Stimulated activated CD4-positive, alpha-beta T cell treated with anti-CD3 and anti-CD28 coated beads, Interleukin-12 subunit alpha, Interleukin-12 subunit beta, amount 100 ng/mL, for 48 hours (primary cell): ENCODE measurements at places on chromosomes 3 and 15.

GRCh38 chr3:66419036-66419435 lies 81.8 kb downstream of the LRIG1 start:
- no peak for DNase-seq

DNA sequence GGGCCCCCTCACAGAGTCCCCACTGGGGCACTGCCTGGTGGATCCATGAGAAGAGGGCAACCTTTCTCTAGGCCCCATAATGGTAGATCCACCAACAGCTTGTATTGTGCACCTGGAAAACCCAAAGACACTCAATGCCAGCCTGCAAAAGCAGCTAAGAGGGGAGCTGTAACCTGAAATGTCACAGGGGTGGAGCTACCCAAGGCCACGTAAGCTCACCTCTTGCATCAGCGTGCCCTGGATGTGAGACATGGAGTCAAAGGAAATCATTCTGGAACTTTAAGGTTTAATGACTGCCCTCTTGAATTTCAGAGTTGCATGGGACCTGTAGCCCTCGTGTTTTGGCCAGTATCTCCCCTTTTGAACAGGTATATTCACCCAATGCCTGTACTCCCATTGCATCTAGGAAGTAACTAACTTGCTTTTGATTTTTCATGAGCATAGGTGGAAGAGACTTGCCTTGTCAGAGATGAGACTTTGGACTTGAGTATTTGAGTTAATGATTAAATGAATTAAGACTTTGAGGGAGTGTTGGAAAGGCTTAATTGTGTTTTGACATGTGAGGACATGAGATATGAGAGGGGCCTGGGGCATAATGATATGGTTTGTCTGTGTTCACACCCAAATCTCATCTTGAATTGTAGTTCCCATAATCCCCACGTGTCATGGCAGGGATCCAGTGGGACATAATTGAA lies 900.9 kb upstream of the ROBO1 start:
- no peak for DNase-seq

DNA sequence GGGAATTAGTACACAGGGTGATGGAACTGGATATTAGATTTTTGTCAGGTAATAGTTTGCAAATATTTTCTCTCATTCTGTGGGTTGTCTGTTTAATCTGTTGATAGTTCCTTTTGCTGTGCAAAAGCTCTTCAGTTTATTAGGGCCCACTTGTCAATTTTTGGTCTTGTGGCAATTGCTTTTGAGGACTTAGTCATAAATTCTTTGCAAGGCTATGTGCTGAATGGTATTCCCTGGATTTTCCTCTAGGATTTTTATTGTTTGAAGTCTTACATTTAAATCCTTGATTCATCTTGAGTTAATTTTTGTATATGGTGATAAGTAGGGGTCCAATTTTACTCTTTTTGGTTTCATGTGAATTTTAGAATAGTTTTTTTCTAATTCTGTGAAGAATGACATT lies 111.3 kb downstream of the ARRDC4 start:
- no peak for DNase-seq

- no peak for DNase-seq
These were observed 3.0 kb upstream of the CPEB1 start for GRCh38 chr15:82650046-82650670.

- DNase-seq, result no peak
These were observed 349.8 kb upstream of the TPRG1 start for GRCh38 chr3:188822004-188822403.

DNA sequence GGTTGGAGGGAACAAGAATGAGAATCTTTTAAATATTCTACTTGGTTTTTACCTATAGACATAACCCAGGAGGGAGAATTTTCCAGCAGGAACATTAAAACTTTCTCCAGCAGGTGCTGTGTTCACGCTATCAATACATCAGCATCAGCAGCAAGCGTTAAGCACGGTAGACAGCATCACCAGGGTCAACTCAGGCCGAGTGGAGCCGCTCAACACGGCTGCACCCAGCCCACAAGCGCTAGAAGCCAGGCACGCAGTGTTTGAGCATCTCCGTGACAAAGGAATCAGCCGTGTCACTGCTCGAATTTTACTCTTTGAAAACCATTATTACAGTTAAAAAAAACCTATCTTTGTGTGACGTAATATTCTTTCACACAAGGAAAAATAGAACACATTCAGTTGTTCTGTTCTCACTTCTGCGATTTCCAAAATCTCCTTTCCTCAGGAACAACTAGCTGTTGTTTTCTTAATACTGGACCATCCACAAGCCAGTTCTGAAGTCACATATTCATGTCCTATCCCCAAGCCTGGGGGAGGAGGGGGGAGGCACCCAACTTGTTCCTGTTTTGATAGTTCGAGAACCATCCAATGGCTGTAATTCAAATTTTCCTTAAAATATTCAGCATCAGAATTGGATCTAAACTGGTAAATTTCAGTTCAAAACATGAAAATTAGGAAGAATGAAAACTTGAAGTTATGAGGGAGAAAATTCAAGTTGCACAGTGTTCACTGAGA lies 77.9 kb downstream of the ADAMTS17 start:
- no peak for DNase-seq

GRCh38 chr3:111581403-111582119 lies 13.6 kb downstream of the ZBED2 start:
- DNase-seq, result no peak

DNA sequence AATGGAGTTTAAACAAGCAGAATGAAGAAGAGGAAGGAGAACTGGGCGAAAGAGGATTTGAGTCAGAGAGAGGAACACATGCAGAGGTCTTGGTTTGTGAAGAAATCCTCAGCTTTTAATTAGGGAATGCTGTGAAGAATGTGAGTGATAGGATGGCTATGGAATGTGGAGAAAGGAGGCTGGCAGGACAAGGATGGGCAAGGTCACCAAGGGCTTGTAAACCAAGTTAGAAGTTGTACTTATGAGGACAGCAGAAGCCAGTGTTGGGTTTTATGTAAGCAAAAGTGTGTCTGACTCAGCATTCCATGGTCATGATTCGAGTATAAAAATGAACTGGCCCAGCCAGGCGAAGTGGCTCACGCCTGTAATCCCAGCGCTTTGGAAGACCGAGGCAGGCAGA lies 60.0 kb upstream of the IL12A start:
- DNase-seq, result no peak
